Upper lobe of right lung (tissue), 1 donor: ENCODE measurements at places on chromosomes 2 and 18. TPM values are rescaled to one million over a fixed set of nuclear protein-coding genes. Genes with fewer than 3 reads are reported as not detected.

DNA sequence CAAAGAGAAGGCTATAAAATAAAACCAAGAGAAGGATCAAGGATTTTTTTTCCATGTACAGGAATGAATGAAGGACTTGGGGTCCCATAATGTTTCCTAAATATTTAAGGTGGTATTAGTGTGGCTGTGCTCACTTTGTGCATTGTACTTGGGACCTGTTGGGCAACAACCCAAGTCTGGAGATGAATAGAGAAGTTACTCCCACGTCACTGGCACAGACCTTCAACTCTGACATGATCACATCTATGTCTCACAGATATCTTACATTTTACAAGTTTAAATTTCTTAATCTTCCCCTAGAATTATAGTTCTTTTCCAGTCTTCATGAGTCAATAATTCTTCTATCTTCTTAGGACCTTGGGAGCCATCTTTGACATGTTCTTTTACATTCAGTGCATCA, 133.4 kb downstream of the PLCL1 start:
- DNase-seq: no peak
- no peaks in the 10 kb centered on the region for H3K36me3 ChIP-seq
- H3K4me3 ChIP-seq: no peak overlapping the region
- H3K4me1 ChIP-seq: no peaks in the 10 kb centered on the region
- H3K27ac ChIP-seq: no peak overlapping the region

The COLEC11 gene
- total RNA-seq: 1.5 TPM

DNA sequence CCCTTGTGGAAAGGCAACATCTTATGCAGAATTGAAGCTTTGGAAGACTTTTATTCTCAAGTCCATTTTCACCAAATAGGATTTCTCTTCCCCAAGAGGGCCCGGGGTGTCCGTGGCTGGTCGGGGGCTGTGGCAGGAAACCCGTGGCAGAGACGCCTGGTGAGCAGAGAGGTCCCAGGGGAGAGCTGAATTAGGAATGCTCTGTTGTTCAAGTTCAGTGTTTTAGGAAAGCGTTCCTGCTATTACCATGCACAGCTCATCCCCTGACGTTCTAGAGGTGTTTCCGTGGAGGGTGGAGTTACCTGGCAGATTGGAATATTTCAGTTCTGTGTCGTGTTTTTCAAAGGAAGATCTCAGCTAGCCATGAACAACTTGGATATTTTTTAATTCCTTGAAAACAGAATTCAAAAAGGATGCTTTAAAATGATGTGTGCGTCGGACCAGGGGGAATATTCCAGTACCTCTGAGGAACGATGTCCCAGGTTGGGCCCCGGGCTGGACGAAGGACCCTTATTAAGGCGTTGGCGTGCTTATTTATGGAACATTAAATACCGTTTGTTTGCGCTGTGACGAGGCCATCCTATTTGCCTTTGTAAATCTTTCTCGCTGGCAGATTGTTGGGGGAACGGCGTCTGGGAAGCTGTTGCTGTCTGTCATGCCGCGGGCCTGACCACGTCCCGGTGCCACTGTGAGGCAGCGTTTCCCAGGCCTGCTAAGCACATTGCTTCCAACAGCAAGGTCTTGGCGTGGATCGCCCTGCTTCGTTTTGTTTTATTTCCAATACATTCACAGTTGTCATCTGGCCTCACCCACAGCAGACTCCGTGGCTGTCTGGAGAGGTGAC, 8.2 kb downstream of the NFATC1 start:
- no peaks in the 10 kb centered on the region for H3K36me3 ChIP-seq
- H3K27me3 ChIP-seq: no peaks in the 10 kb centered on the region
- peak overlapping the region; percentile 80 for H3K27ac ChIP-seq
- peak overlapping the region; percentile 12 for H3K4me3 ChIP-seq

DNA sequence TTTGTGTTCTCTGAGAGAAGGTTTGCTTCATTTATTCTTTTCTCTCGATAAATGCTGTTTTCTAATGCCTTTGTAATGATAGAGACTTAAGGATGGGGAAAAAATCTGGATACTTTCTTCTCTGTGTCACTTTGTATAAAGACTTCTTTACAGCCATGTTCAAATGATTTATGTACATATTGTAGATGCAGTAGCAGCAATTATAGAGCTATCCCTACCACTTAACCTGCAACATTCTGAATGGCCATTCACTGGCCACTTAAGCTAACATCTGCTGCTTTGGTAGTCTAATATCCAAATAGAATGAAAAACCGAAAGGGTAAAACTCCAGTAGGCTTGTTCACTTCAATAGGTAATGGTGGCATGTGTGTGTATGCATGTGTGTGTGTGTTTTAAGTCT, 97.8 kb downstream of the CSRNP3 start:
- H3K4me1 ChIP-seq: no peaks in the 10 kb centered on the region
- H3K4me3 ChIP-seq: no peak overlapping the region
- no peaks in the 10 kb centered on the region for H3K36me3 ChIP-seq
- no peak overlapping the region for H3K27ac ChIP-seq
- no peaks in the 10 kb centered on the region for H3K27me3 ChIP-seq

The DSG4 gene
- total RNA-seq: not detected

DNA sequence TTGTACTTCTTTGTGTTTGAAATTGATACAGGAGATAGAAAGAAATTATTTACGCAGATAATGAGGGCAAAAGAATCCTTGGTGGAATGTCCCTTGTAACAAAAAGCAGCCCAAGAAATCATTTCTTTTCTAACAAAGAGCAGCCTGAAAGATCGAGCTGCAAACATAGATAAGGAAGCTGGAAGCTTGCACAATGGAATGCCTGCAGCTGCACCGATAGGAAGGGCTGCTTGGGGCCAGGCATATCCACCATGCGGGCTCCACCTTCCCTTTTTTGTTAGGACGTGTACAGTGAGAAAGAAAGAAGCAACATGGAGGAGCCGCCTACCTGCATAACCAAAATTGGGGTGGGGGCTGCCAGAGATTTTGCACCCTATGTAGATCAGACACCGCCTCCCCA, 568.7 kb downstream of the METTL4 start:
- DNase-seq: no peak
- no peak overlapping the region for H3K27ac ChIP-seq
- no peaks in the 10 kb centered on the region for H3K36me3 ChIP-seq
- H3K4me1 ChIP-seq: no peaks in the 10 kb centered on the region

DNA sequence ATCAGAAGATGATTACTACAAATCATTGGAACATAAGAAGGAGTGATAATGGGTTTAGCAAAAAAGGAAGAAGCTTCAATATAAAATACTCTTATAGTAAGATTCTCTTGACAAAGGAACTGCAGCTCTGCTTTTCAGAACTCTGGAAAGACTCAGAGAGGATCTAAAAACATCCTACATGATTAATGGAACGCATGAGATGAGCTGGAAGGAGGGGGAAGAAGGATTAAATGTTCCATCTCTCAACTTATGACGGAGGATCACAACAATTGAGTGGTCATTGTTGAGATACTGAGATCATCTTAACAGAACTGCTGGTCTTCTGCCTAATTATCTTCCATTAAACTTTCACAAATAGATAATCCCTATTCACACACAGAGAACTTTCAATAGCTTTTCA, 267.5 kb upstream of the SLC8A1 start:
- no peaks in the 10 kb centered on the region for H3K4me1 ChIP-seq
- no peaks in the 10 kb centered on the region for H3K27me3 ChIP-seq
- no peak for DNase-seq
- H3K36me3 ChIP-seq: no peaks in the 10 kb centered on the region
- H3K4me3 ChIP-seq: no peak overlapping the region
- no peak overlapping the region for H3K27ac ChIP-seq

- no peak overlapping the region for H3K4me3 ChIP-seq
- H3K36me3 ChIP-seq: no peaks in the 10 kb centered on the region
- DNase-seq: no peak
- H3K4me1 ChIP-seq: no peaks in the 10 kb centered on the region
- H3K27me3 ChIP-seq: no peaks in the 10 kb centered on the region
- no peak overlapping the region for H3K27ac ChIP-seq
These were observed 23.7 kb downstream of the NCAPH start for GRCh38 chr2:96359310-96359709.
